ENCODE measurements at places on chromosomes 1 and 21.

DNA sequence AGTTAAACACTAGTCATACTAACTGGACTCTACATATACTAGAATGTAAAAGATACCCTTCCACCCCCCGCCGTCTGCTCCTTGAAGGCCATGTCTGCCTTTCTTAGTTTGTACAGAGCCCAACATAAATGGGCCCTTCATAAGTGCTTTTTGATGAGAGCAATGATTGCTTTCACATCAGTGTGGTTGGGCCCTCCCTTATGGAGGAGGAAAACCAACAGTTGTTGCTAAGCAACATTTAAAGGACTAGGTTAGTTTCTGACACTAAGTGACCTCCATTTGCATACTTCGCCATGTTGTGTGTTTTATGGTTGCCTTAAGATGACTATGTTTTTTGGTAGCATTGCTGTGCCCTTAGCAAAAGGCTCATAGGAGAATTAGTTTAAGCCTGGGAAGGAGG, 182.0 kb upstream of the SGIP1 start:
- DNase-seq: no peak

DNA sequence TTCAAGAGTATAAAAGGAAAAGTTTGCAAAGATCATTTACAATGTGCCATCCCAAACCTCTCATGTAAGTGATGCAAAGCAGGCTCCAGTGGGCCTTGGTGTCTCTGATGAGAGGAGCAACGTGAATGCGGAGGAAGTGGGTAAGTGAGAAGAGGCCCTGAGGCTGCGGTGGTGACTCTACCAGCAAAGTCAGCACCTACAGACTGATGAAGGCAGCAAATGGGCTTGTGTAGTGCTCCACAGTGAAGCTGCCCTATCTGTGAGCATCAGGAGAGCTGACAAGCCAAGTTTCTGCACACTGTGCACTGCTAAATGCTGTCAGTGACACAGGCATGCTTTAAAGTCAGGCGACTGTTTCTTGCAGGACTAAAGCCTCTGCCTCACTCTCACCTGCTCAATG, 15.6 kb upstream of the RAP1A start:
- DNase-seq: no peak

- no peak for DNase-seq
Measured at GRCh38 chr1:74465193-74465681, 47.2 kb downstream of the LRRC53 start.

GRCh38 chr1:174198202-174198601, 38.9 kb downstream of the RABGAP1L start:
- no peak for DNase-seq

- DNase-seq: no peak
Measured at GRCh38 chr1:53663529-53664300, 75.2 kb downstream of the GLIS1 start.

- DNase-seq: no peak
Measured at GRCh38 chr1:58627221-58627620, 50.2 kb upstream of the TACSTD2 start.

Measured in pons (tissue), 1 donor.